ENCODE measurements at places on chromosomes 6 and 20. TPM values are rescaled to one million over a fixed set of nuclear protein-coding genes. Genes with fewer than 3 reads are reported as not detected.
A peak's percentile ranks its signal among the peaks of the same experiment; 100 is the strongest.

- no peaks in the 10 kb centered on the region for H3K27me3 ChIP-seq
- H3K36me3 ChIP-seq: no peaks in the 10 kb centered on the region
- no peak overlapping the region for H3K4me3 ChIP-seq
- H3K27ac ChIP-seq: peak overlapping the region; percentile 9
- peaks cover 15% of the 10 kb centered on the region for H3K4me1 ChIP-seq
Observed at GRCh38 chr6:132236281-132236680, 165.0 kb downstream of the MOXD1 start.

DNA sequence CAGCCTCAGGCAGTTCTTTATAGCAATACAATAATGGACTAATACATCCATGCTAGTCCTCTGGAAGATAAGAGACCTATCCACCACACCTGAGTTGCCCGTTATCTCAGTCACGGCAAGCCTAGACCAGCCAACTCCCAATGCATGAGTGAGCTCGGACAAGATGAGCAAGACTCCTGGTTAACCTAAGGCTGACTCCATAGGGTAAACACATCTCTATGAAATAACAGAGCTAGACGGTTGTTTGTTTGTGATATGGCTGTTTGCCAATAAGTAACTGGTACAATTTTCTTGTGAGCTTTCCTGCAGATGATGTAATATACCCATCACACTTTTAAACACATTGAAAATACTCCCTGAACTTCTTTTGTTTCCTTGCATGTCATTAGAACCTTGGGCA lies 70.6 kb upstream of the PHACTR1 start:
- H3K36me3 ChIP-seq: no peaks in the 10 kb centered on the region
- H3K27ac ChIP-seq: no peak overlapping the region
- no peaks in the 10 kb centered on the region for H3K4me1 ChIP-seq

DNA sequence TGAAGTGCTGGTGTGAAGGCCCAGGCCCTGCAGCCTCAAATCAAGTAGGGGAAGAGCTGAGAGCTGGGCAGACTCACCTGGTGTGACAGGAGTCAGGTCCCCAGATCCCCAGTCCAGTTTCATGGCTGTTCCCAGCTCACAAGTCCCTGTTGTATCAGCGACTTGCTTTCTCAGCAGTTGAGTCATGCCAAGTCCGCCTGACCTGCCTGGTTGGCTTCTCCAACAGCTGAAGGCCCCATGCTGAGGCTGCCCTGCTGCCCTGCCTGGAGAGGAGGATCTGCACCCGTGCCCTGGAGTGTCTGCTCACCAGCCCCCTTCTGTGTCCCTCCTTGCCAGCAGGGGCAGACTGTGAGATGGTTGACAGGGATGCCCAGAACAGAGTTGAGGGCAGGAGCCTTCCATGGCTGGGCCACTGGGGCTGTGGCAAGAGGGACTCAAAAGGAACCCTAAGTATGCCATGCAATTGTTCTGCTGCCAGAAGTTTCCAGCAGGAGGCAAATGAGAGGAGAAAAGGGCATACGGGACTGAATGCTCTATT lies 39.3 kb upstream of the TRAF3IP2 start:
- no peaks in the 10 kb centered on the region for H3K27me3 ChIP-seq
- no peak overlapping the region for H3K27ac ChIP-seq
- H3K36me3 ChIP-seq: no peaks in the 10 kb centered on the region
- H3K4me1 ChIP-seq: peaks cover 4% of the 10 kb centered on the region
- no peak overlapping the region for H3K4me3 ChIP-seq

DNA sequence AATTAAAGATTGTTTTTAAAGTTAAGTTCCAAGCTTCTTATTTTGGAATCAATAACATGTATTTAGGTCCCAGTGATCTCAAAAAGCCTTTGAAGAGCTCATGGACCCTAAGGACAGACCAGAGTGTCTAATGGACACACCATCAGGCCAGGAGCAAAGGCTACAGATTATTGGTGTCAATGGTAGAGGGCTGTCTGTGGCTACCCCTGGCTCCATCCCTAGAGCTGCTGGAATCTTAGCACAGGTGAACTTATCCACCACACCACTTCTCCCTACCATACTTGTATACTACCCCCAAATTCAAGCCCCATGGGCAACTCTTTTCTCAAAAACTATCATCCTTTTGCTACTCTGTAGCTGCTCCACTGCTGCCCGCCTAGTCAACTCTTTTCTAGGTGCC lies 79.4 kb upstream of the BEND6 start:
- H3K27me3 ChIP-seq: no peaks in the 10 kb centered on the region
- no peaks in the 10 kb centered on the region for H3K36me3 ChIP-seq
- H3K4me1 ChIP-seq: no peaks in the 10 kb centered on the region
- no peak for DNase-seq

DNA sequence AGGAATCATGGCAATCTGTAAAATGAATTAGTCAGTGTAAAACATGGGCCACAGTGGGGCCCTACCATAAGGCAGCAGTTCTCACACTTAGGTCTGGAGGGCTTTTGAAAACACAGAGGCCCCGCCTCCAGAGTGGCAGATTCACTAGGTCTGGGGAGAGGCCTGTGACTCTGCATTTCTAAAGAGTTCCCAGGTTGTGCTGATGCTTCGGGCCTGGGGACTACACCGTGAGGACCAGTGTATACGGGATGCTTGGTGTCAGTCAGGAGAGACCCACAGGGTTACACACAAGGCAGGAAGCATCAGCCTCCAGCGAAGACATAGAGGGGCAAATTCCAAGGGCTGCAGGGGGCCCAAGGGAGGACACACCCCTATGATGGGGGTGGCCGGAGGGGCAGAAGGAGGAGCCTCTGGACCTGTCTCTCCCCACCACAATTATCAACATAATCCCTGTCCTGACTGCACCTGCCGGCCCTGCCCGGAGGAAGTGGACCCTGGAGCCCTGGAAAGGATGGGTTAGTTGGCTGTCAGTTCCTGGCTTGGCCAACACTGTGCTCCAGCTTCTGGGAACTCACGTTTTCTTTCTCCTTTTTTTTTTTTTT lies 46.7 kb downstream of the FGD2 start:
- H3K27ac ChIP-seq: no peak overlapping the region
- DNase-seq: no peak
- no peaks in the 10 kb centered on the region for H3K36me3 ChIP-seq
- no peak overlapping the region for H3K4me3 ChIP-seq
- H3K4me1 ChIP-seq: peaks cover 3% of the 10 kb centered on the region

Gene SYNDIG1
- total RNA-seq: 3.2 TPM

Gene TRIM31
- total RNA-seq: not detected

Gene TRERF1
- total RNA-seq: 4.7 TPM

Data from osteoblast (primary cell).